CD4-positive, alpha-beta T cell treated with Interleukin-6 for 4 hours (primary cell): ENCODE measurements at places on chromosomes 2 and 18.

DNA sequence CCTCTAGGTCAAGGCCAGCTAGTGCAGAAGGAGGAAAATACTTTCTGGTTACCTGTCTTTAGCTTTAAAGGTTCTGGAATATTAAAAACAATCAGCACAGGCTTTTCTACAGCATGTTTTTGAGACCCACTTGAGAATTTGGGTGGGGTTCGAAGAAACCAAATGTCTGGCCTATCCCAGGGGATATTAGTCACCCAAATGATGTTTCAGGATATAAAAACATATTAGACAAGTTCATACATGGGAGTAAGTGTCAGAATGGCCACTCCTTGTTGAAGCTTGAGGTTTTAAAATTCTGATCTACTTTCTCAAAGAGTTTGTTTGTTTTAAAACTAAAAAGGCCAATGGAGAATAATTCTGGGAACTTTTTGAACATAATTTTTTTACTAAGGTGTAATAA, 158.6 kb upstream of the DLX2 start:
- no peak for DNase-seq

DNA sequence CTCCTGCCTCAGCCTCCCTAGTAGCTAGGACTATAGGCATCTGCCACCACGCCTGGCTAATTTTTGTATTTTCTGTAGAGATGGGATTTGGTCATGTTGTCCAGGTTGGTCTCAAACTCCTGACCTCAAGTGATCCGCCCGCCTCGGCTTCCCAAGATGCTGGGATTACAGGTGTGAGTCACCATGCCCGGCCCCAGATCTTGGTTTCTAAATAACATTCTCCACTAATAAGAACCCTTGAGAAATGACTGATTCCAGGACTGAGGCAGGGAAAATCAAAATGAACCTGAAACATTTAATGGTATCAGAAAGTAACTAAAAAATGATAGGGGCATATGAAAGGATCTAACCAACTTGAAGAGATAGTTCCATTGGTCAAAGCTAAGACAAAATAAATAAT, 34.0 kb downstream of the BMPR2 start:
- DNase-seq: no peak

DNA sequence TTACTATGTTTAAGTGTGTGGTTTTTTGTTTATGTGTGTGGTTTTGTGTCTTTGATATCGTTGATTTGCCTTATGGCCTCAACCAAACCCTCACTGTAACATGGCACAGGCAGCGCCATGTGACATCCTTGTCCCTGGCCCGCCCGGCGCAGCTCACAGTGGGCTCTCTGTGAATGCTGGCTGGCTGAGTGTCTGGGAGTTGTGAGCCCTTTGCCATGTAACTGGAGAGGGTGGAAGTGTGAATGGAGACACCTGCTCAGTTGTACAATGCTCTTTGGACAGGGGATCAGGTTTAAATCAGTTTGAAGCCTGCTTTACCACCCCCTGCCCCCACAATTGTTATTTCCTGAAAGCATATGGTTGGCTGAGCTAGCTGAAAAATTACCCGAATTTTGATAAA, 41.8 kb downstream of the TCF7L1 start:
- DNase-seq: no peak

DNA sequence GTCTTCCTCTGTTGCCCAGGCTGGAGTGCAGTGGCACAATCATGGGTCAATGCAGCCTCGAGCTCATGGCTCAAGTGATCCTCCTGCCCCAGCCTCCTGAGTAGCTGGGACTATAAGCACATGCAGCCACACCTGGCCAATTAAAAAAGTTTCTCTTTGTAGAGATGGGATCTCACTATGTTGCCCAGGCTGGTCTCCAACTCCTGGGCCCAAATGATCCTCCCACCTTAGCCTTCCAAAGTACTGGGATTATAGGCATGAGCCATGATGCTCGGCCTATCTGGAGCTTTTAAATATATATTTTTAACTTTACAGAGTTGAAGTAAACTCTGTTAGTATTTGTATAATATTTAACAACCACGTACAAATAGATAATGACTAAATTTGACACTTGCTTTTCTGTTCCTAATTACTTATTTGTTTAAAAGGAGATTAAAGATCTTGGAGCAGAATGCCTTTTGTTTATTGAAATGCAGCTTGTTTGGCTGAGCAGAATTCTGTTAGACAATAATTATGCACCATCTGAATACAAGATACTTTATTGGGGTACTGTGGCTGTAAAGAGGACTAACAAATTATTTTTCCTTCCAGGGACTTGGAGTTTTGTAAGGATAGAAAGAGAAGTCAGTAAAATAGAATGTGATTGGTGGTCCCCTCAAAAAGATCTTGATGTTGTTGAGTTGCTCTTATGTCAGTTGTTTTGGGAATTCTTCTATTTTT, 175.0 kb downstream of the FMNL2 start:
- DNase-seq: no peak

DNA sequence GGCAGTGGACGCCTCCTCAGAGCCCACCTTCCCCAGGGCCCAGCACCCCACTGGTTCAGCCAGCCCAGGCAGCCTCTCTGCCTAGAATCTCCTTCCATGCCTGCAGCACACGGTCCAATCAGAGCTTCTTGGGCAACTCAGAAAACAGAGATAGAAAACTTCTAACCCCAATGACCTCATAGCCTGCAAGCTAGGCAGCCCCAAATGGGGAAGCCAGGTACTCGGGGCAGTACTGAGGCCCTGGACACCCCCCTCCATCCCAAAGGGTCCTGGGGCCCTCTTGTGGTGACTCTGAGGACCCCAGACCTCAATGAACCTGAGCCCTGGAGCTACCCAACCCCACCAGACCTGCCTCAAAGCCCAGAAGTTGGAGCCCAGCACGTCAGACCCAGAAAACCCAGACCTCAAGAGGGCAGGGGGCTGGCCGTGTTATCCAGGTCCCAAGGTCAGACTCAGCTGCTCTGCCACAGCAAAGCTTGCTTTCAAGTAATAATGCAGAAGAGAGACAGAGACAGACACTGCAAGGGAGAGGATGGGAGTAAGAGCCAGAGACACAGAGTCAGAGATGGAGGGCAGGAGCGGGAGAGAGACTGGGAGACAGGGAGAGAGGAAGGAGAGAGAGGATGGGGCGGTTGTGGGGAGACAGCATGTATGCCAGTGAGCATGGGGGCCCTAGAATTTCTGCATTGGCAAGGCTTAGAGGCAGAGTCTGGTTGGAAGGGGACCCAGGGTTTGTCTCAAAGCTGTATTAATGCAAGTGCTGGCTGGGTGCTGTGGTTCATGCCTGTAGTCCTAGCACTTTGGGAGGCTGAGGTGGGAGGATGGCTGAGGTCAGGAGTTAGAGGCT, 28.2 kb downstream of the SERTAD2 start:
- no peak for DNase-seq

GRCh38 chr2:3264010-3264744, 113.4 kb downstream of the EIPR1 start:
- DNase-seq: no peak

DNA sequence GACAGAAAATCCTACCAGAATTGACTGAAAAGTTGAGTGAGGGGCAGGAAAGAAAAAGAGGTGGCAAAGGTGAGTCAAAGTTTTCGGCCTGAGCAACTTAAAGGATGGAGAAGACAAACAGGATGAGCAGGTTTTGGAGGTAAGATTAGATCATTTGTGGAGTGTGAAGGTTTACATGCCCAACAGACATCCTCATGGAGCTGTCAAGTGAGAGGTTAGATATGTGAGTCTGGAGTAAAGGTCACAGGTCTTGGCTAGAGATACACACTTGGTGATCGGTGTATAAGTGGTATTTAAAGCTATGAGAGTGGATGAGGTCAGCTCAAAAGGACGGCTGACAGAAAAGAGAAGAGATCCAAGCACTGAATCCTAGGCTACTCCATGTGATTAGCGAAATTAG, 11.1 kb upstream of the MYL12A start:
- DNase-seq: no peak

DNA sequence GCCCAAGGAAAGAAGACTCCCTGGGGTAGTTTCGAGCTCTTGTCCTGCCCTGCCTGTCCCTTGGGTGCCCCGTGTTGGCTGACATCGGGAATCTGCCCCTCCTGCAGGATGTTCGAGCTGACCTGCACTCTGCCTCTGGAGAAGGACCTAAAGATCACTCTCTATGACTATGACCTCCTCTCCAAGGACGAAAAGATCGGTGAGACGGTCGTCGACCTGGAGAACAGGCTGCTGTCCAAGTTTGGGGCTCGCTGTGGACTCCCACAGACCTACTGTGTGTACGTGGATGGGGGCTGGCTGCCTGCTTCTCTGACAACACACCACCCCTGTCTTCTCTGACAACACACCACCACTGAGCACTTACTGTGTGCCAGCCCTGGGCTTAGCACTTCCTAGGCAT, 210.8 kb downstream of the DYSF start:
- DNase-seq: no peak

GRCh38 chr2:107589079-107589491, 237.6 kb upstream of the RGPD4 start:
- DNase-seq: no peak

GRCh38 chr18:961644-962355, 57.1 kb downstream of the ADCYAP1 start:
- peak; percentile 36 for DNase-seq

GRCh38 chr2:128402911-128403670, 84.4 kb upstream of the HS6ST1 start:
- DNase-seq: no peak

- DNase-seq: peak; percentile 26
Observed at GRCh38 chr2:216606551-216607276, 26.5 kb upstream of the IGFBP2 start.

GRCh38 chr2:43300781-43301583, 74.6 kb upstream of the ZFP36L2 start:
- DNase-seq: no peak

DNA sequence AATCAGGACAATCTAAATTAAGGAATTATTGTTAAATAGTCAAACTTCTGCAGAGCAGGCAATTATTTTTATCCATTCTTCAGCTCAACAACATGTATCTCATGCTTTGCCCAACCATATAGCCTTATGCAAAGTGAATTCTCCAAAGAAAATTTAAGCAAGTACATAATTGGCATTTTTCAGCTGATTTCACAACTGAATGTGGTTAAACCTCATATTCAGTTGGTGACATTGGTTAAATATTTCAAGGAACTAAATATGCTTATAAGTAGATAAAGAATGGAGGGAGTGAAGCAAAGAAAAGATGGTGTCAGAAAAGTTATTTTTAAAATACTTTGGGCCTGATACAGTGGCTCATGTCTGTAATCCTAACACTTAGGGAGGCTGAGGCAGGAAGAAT, 816.2 kb downstream of the NRXN1 start:
- no peak for DNase-seq
